ENCODE measurements at places on chromosomes 16 and 17. TPM values are rescaled to one million over a fixed set of nuclear protein-coding genes. Genes with fewer than 3 reads are reported as not detected.

GRCh38 chr16:47848421-47849109 is 307.2 kb downstream of the ABCC12 start:
- DNase-seq: no peak

DNA sequence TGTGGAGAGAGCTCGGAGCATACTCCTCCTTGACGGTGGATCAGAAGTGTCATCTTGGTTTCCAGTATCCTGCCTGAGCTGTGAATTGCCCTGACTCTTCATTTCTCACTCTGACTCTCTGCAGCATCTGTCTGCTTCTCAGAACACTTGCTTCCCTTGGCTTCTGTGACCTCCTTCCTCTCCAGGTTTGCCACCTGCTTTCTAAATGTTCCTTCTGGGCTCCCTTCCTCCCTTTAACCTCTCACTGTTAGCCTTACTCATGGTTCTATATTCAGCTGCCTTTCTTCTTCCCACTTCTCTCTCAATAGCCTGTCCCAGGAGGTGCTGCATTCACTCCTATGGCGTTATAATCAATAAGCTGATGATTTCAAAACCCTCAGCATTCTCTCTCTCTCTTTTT is 11.2 kb upstream of the PRKAR1A start:
- no peak for DNase-seq

DNA sequence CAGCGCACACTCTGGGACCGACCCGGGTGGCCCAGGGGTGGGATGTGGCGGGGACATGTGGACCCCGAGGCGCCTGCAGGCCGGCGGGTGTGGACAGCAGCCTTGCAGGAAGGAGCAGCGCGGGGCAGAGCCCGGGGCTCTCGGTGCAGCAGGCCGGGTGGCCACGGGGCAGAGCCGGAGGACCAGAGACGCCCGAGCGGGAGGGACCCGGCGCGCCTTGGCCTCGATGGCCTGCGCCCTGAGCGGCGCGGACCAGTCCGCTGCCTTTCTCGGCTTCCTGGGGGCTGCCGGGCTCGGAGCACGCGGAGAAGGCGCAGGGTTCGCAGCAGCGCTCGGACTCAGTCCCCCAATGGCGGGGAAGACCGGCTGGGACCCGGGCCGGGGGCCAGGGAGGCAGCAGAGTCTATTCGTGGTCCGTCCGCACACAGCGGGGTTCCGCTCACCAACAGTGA is 43.4 kb downstream of the OSBPL7 start:
- DNase-seq: no peak

DNA sequence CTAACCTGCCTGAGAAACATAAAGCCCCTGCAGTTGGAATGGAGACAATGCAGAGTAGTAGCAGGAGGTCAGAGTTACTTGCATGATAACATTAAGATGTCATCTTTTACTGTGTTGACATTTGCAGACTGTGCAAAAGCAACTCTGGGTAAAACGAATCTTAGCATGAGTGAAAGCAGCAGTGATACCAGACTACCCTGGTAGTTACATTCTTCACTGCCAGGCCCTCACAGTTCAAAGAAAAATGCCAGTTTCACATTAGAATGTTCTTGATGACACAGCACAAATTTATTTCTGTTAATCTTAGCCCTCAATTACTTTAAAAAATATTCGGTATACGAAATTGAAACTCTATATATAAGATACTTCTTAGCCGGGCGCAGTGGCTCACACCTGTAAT is 12.2 kb downstream of the MPHOSPH6 start:
- DNase-seq: no peak

DNA sequence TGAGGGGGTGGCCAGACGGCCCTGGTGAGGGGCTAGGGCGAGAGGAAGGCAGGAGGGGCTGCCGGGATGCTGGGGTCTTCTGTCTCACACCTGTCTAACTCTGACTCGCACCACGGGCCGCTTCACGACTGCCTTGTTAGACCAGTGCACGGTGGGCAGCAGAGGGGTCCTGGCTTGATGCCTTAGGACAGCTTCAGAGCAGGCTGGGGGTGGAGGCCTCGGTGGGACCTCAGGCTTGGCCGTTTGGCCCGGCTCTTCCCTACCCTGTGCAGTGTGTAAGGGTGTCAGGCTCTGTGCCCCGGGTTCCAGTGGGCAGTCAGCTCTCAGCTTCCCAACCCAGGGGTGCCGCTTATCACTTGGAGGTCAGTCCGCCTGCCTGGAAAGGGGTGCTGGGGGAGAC is 100.7 kb downstream of the OR1D5 start:
- DNase-seq: no peak

Gene CD19
- not detected for total RNA-seq

Gene HOXB8
- total RNA-seq: 0.38 TPM

All from activated CD8-positive, alpha-beta memory T cell treated with anti-CD3 and anti-CD28 coated beads, Interleukin-2, amount 10 ng/mL, durations not matched to agents 7 days and 5 days (primary cell).